ENCODE measurements at places on chromosomes 4 and X. TPM values are rescaled to one million over a fixed set of nuclear protein-coding genes. Genes with fewer than 3 reads are reported as not detected.

DNA sequence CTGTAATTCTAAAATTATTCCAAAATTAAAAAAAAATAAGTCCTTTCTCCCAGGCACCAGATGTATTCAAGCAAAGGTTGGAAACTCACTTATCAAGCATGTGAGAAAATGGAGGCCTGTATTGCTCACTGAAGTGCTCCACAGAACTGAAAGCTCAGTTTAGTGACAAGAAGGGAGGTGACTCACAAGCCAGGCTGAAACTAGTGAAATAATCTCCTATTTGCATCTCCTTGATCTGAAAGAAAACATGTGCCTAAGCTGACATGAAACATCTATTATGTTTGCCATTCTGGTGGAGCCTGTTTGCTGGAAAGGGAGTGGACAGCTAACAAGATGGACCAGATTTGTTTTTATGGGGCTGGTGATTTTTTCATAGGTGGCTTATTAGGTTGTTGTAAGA is 54.0 kb upstream of the AMELX start:
- DNase-seq: no peak

Gene ADGRG4
- not detected for total RNA-seq

Gene AKAP14
- not detected for total RNA-seq

DNA sequence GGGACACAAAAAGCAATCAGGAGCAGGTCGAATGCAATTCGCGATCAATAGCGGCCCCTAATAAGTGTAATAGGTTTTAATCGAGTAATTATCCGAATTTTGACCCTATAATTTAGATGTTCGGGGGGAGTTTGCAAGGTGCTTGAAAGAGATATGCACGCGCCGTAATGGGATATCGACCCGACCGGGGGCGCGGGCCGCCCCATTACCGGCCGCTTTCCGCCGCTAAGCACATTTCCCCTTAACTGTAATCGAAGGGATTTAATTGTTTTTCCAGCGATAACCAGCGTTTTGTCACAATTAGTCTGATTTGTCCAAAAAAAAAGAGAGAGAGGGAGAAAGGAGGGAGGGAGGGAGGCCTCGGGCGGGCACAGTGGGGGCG is 997 bp downstream of the NKX1-1 start:
- DNase-seq: no peak

- DNase-seq: peak; percentile 46
Measured at GRCh38 chr4:139735381-139736273, 70.0 kb downstream of the MGST2 start.

GRCh38 chrX:15853586-15854079 is 980 bp downstream of the AP1S2 start:
- no peak for DNase-seq

Gene CDKN2AIP
- total RNA-seq: 38.8 TPM

DNA sequence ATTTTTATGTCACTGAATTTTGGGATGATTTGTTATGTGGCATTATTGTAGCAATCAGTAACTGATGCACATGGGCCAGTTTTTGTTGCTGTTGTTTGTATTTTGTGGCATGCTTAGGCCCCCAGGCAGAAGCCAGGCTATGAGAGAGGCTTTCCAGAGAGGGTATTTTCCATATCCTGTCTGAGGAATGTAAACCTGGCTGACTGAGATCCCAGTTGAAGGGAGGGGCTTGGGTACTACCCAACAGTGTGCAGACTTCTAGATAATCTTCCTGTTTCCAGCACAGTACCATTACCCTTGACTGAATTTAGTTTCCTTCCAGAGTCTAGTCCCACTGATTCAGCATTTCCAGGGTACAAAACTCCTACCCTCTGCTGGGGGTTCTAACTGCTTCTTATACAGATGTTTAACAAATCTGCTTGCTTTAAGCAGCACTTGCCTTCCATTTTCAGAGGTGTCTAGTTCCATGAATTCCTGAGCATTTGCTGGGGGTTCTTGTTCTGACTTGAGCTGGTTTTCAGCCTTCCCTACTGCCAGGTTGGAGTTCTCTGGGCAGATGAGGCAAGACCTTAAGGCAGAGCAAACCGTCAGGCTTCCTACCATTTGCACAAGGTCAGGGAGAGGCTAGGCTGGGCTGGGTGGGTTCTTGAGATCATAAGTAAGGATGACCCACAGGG is 104.7 kb upstream of the EGFL6 start:
- DNase-seq: no peak

GRCh38 chr4:41012293-41012692 is 202.0 kb downstream of the APBB2 start:
- DNase-seq: no peak

DNA sequence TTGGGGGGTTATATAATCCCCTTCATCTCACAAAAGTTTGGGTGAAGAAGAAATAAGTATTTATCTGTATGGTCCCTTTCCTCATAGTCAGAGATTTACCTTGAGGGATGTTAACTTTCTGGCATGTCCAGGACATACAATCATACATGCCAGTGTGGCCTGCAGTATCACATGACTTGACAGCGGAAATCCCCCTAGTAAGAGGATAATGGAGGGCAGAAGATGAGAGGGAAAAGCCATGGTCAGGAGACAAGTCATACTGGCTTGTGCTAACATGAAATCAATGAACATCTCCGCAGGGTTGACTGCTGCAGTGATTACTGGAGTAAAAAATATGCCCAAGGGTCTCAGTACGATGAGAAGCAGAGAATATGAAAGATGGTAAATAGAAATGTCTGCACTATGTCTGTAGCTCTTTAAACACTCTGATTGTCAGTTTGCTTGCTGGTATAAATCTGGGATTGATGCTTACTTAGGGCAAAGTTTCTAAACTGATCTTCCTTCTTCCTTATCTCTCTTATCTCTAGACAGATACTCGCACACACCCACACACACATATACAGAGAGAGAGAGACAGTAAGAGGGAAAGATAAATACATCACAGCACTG is 1385.6 kb upstream of the ADGRL3 start:
- no peak for DNase-seq

GRCh38 chr4:14269824-14270223 is 642.3 kb upstream of the BOD1L1 start:
- DNase-seq: no peak

Gene SPACA5
- total RNA-seq: not detected

Gene EDA2R
- 2.6 TPM for total RNA-seq

Data from activated naive CD8-positive, alpha-beta T cell treated with anti-CD3 and anti-CD28 coated beads, Interleukin-2, amount 10 ng/mL, durations not matched to agents 7 days and 5 days (primary cell).